ENCODE measurements at places on chromosomes 1 and 21. TPM values are rescaled to one million over a fixed set of nuclear protein-coding genes. Genes with fewer than 3 reads are reported as not detected.

ZNF678 gene
- 10.6 TPM for polyA plus RNA-seq

PPIAL4G gene
- not detected for polyA plus RNA-seq

DBT gene
- polyA plus RNA-seq, result 12.6 TPM

SEC16B gene
- 7.5 TPM for polyA plus RNA-seq

PPT1 gene
- polyA plus RNA-seq, result 65.1 TPM

A3GALT2 gene
- polyA plus RNA-seq, result not detected

RRAGC gene
- 21.2 TPM for polyA plus RNA-seq

TNFRSF25 gene
- polyA plus RNA-seq, result 9.2 TPM

GJA4 gene
- not detected for polyA plus RNA-seq

TAF1A gene
- 10.7 TPM for polyA plus RNA-seq

KCNT2 gene
- polyA plus RNA-seq, result 7.7 TPM

Data from muscle of arm (tissue), 14 donors.